ENCODE measurements at places on chromosomes 3 and 15. TPM values are rescaled to one million over a fixed set of nuclear protein-coding genes. Genes with fewer than 3 reads are reported as not detected.

Gene GOLGA8J
- polyA plus RNA-seq = 1.7 TPM

GRCh38 chr3:117434661-117435412, 725.3 kb downstream of the TUSC7 start:
- DNase-seq = no peak

- no peak for DNase-seq
Observed at GRCh38 chr3:150068440-150069153, 97.9 kb upstream of the PFN2 start.

DNA sequence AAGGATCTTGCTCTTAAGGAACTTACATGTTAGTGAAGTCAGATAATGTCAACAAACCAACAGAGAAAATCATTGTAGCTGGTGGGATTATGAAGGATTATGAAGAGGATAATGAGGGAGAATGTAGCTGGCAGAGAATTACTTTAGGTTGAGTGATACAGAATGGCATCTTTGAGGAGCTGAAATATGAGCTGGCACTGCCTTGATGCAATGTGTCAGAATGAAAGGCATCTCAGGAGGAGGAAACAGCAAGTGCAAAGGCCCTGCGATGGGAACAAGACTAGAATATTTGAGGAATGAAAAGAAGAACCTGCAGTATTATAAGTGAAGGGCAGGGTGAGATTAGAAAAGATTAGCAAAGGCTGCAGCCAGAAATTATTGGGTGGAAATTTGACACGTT, 237.2 kb upstream of the ADAMTS9 start:
- no peak for DNase-seq

DNA sequence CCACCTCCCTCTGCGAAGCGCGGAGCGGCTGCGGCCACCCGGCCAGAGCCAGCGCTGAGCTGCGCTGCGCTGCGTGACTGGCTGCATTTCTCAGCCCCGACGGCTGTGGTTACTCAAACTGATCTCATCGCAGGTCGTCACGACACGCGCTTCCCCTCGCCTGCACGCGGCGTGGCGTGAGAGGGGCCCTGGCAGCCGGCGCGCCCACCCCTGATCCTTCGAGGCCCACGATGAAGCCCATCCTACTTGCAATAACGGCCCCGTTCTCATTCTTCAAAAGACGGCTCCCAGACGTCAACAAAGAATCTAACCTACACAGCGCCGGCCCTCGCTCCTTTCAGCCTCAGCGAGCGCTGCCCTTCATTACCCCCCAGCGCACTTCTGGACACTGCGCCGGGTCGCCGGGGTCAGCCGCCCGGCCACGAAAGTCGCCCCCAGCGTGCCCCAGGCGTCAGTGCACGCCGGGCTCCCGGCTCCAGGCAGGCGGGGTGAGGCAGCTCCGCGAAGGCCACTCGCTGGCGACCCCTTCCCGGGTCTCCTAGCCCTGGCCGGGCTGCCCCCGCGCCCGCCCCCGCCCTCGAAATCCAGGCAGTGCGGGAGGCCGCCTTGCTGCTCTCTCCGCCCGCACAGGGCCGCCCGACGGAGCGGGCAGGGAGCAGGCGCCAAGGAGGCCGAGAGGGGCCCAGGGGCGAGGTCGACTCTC, 9.9 kb upstream of the LEKR1 start:
- DNase-seq = peak; percentile 31

- no peak for DNase-seq
Observed at GRCh38 chr3:122810734-122811133, 15.9 kb downstream of the SLC49A4 start.

DNA sequence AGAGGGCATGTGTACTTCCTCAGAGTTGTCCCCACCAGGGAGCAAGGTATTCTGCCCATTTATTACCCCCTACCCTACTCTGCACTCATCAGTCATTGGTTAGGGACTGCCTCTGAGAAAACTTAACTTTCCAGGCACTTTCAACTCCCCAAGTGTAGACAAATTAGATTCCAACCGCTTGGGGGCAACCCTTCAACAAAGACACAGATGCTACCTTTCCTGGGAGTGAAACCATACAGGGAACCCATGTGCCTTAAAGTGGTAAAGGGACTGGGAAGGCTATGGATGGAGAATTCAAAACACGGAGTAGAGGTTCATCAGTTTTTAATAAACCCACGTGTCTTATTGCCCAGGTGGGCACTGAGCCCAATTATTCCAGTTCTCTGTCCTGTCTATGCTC, 19.4 kb upstream of the UBE2E2 start:
- no peak for DNase-seq

DNA sequence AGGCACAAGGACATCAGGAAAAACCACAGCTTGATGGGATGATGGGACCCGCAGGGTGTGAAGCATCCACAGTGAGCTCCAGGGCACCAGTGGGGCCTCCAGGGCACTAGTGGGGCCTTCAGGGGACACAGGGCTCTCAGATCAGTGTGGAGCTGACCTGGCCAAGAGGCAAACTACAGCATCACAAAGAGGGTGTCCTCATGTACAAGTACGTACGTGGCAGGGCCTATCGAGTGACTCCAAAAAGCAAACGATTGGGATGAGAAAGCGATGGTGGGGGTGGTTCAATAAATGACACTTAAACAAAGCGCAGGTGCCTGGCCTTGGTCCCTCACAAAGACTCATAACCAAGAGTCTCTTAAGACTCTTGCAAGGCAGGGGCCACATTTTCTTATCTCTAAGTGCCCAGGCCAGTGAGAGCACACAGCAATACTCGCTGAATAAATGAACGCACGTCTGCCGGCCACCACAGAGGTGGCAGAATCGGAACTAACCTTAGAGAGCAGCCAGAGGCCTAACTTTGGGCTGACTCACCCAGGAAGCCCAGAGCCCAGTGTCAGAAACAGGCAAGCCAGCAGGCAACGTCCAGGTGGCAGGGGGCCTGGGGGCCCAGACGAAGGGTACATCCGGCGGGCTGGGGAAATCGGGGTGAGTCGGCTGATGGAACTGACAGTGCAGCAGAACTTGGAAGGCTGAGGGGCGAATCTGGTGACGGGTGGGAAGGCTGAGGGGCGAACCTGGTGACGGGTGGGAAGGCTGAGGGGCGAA, 8.7 kb downstream of the PCSK6 start:
- DNase-seq = no peak

DNA sequence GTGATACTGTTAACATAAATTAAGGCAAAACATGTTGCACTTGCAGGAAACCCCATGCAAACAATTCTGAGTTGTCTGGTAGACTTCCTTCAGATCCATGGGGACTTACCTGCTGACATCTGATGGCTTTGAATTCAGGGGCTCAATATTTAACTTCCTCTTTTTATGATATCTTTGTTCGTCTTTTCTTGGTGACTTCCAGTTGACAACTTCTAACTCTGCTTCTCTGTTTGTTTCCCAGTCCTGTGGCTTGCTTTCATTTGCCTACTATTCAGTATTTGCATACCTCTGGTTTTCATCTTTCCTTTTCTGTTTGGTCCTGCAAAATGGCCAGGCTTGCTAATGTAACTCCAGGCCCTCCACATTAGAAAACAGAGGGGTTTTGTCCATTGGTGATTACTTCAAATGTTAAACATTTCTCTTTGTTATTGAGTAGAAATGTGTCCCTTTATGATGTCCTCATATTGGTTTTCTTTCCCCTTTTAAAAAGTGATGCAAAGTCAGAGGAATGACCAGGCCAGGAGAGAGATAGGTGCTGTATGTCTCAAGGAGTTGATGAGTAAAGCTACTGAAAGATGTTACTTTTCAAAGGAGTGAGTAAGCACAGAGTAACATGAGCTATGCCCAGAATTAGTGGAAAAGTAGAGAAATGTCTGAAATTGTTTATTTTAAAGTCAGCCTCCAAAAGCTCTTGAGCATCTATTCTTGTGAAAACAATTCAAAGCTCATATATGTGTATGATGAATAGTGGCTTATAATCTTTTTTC, 335.9 kb downstream of the LPP start:
- DNase-seq = no peak

DNA sequence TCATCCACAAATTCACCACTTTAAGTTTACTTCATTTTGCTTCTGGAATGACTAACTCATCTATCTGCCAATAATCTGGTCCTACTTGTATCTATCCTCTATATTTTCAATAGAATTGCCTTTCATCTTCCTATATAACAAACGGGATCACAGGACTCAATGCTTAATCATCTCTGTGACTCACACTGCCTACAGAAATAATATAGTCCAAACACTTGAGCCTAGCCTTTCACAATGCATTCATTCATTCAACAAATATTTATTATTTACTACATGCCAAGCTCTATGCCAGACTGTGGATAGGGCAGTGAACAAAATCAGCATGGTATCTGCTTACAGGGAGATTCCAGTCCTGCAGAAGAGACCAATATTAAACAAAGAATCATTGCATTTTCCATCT, 16.6 kb upstream of the AGTR1 start:
- DNase-seq = no peak
